ENCODE measurements at places on chromosomes 2 and 18.

GRCh38 chr2:109690822-109691541 lies 76.8 kb downstream of the SOWAHC start:
- DNase-seq, result no peak

GRCh38 chr2:81481994-81482368 lies 1177.4 kb upstream of the LRRTM1 start:
- DNase-seq, result no peak

DNA sequence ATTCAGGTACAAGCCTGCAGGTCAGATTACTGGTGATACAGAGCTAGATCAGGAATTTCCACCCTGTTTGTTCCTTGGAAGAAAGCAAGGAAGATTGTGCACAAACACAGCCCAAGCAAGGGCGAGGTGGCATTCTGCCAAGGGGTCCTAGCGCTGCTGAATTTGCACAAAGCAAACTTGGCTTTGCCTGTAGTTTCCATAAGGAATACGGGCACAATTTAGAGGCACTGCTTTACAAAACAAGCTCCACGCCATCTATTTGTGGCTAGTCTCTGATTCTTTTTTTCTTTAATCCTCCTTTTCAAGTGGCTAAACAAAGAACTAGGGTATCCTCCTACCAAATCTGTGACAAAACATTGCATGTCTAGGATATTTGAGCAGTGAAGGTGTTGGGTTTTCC lies 195.5 kb upstream of the ACVR2A start:
- DNase-seq, result no peak

DNA sequence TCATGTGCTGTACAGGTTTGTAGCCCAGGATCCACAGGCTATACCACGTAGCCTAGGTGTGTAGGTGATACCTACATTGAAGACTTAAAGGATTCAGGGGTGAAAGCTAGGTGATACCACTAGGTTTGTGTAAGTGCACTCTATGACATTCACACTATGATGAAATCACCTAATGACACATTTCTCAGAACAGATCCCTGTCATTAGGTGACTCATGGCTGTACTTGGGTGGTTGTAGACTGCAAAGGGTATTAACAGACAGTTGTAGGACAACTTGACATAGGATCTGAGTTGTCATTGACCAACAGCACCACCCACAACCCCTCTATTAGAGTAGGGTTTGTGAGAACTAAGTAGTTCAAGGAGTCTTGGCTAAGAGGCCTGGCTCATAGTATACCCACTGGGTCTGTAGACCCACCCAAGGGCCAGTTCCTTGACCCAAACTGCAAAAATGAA lies 27.7 kb upstream of the SMCHD1 start:
- DNase-seq, result no peak

GRCh38 chr2:126889496-126890135 lies 9.1 kb upstream of the TEX51 start:
- DNase-seq, result no peak

DNA sequence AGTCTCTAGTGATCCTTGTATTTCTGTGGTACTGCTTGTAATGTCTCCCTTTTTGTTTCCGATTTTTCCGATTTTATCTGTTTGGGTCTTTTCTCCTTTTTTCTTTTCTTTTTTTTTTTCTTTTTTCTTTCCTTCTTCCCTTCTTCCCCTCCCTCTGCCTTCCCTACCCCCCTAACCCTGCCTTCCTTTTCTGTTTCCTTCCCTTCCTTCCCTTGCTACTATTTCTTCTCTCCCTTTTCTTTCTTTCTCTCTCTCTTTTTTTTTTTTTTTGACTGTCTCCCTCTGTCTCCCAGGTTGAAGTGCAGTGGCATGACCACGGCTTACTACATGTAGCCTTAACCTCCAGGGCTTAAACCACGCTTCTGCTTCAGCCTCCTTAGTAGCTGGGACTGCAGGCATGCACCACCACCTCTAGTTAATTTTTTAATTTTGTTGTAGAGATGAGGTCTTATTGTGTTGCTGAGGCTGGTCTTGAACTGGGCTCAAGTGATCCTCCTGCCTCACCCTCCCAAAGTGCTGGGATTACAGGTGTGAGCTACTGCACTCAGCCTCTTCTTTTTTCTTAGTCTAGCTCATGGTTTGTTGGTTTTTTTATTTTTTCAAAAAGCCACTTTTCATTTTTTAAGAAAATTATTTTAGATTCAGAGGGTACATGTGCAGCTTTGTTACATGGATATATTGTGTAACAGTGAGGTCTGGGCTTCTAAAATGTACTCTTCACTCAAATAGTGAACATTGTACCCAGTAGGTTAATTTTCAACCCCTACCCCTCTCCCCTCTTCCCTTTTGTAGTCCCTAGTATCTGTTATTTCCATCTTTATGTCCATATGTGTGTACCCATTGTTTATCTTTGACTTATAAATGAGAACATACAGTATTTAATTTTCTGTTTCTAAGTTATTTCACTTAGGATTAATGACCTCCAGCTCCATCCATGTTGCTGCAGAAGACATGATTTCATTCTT lies 24.7 kb downstream of the CCDC138 start:
- DNase-seq, result no peak

- no peak for DNase-seq
These were observed 122.5 kb downstream of the PRPF40A start for GRCh38 chr2:152594792-152595191.

DNA sequence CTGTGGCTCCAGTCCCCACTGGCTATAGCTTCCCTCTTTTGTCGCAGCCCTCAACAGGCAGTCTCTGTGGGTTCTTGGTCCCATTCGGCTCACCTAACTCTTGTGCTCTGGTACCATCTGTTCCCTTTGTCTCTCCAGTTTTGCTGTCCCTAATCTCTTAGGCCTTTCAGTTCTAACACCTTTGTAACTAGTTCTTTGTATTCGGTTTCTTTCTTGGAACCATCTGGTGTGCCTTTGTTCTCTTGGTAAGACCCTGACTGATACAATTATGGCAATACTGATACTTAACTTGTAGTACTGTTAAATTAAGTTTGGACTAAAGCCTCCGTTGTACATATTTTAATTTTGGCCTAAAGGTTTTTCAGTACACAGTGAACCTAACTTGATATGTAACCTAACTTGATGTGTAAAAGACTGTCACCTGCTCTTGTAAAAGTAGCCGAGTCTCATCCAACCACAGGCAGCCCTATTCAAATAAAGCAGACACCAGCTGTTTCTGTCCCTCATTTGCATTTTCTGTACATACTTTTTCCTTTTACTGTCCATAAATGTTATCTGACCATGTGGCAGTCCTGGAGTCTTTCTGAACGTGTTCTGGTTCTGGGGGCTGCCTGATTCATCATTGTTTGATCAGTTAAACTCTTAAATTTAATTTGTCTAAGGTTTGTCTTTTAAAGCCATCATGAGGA lies 4.8 kb upstream of the MRPL44 start:
- no peak for DNase-seq

- DNase-seq, result no peak
These were observed 780.6 kb downstream of the TSN start for GRCh38 chr2:122535960-122536505.

DNA sequence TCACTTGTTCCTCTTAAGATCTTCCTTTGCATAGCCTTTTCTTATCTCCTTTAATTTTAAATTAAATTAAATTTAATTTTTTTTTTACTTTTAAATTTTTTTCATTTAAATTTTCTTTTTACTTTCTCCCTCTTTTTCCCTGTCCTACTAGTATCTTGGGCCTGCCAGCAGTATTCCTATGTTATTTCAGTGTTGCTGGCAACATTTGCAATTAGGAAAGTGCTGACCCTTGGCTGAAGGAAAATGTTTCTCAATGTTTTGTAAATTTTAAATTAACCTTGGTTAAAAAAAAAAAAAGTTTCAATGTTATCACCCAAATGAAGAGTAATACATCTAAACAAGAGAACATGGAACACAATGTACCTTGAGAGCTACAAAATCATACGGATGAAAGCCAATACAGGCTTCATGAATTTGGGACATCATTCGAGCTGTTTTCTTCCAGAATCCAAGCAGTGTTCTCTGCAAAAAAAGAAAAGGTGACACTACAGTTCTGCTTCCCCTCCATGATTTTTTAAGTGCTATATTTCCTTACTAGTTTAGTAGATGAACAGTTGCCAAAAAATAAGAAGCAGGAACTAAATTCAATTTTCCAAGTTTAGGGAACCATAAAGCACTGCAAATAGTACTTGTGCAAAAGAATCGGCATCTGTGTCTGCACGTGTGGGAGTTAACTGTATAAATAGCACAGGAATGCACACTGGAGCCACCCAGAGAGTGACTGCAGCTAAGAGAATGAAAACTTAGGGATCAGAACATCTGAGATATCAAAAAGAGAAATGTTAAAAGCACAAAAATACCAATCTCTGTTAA lies 55.8 kb downstream of the ICA1L start:
- DNase-seq, result no peak

DNA sequence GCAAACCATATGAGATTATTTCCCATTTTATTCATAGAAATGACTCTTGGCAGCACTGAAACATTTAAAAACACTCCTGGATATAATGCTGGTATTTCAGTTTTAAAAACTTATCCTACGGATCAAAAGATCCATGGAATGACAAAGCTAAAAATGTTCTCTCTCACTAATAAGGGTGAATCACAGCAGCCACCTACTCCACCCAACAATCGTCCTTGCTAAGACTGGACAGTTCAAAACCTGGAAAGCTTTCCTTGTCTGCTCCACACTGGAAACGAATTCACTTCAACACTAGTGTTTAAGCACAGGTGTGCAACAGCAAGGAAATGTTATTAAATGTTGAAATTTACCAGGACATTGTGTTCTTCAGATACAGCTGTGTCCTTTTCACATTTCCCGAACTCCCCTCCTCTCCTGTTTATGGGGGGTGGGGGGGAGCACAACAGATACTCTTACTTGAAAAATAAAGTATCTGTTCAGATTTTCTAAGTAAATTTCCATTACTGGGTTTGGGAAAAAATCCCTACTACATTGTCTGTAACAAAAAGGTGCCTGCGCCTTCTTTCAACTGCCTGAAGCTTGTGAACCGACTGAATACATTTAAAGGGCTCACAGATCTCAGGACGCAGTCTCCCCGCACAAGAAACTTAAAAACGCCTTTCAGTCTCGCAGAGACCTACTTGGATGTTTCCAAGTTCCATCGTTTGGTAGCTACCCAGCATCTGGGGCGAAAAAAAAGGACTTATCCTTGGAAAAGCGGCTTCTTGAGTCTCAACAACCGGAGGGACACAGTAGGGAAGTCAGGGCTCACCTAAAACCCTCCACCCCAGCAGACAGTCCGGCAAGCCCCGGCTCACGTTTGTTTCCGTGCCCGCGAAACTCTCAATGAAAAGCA lies 1.3 kb downstream of the YWHAQ start:
- DNase-seq, result no peak

DNA sequence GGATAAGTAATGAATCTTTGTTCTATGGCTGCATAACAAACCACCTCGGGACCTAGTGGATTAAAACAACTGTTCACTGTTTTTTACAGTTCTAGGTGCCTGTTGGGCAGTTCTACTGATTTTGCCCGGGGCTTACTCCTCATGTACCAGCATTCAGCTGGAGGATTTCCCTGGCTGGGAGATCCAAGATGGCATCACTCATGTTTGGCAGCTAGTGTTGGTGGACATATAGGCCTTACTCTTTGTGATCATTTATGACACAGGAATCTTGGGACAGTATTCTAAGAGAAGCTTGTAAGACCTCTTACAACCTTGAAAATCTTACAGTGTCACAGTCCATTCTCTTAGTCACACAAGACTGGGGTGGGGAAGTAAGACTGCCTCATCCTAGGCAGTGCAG lies 4.6 kb downstream of the MARCHF7 start:
- DNase-seq, result no peak

GRCh38 chr18:51998066-51998465 lies 341.9 kb upstream of the DCC start:
- DNase-seq, result no peak

- DNase-seq, result no peak
These were observed 17.7 kb upstream of the GALNT3 start for GRCh38 chr2:165811592-165812370.

GRCh38 chr2:127175041-127175721 lies 44.9 kb downstream of the CYP27C1 start:
- DNase-seq, result no peak

- no peak for DNase-seq
These were observed 38.4 kb downstream of the USP40 start for GRCh38 chr2:233528182-233528581.

- DNase-seq, result no peak
These were observed 341.6 kb upstream of the CDH7 start for GRCh38 chr18:65409261-65409660.

GRCh38 chr2:58046335-58046584 lies 346 bp upstream of the VRK2 start:
- DNase-seq, result no peak

DNA sequence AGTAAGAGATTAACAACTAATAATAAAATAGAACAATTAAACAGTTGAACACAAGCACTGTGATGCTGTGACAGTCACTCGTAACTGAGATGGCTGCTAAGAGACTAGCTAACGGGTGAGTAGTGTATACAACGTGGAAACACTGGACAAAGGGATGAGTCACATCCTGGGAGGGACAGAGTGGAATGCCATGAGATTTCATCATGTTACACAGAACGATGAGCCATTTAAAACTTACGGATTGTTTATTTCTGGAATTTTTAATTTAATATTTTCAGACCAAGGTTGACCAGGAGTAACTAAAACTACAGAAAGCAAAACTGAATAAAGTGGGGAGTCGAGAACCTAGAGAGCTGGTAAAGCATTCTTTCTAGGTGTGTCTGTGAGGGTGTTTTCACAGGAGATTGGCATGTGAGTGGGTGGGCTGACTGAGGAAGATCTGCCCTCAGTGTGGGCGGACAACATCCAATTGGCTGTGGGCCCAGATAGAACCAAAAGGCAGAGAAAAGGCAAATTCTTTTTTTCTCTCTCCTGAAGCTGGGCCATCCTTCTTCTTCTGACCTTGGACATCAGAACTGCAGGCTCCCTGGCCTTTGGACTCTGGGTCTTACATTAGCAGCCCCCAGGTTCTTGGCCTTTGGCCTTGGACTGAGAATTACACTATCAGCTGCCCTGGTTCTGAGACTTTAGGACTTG lies 14.6 kb downstream of the TMSB10 start:
- no peak for DNase-seq

- no peak for DNase-seq
These were observed 41.6 kb upstream of the DPP10 start for GRCh38 chr2:114400890-114401289.

DNA sequence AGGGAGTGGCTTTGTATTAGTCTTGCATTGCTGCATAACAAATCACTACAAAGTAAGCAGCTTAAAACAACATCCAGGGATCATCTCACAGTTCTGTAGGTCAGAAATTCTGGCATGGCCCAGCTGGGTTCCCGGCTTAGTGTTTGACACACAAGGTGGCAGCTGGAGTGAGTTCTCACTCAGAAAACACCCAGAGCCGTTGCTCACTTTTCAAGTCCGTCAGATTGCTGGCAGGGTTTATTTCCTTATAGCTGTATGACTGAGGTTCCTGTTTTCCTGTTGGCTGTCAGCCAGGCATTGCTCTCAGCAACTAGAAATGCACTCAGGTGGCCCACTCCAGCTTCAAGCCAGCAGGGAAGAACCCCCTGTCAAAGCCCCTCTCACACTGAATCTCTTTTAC lies 324.1 kb downstream of the CCDC178 start:
- DNase-seq, result no peak

GRCh38 chr2:85994897-85995647 lies 106.3 kb upstream of the ST3GAL5 start:
- no peak for DNase-seq
